ENCODE measurements at places on chromosomes 1 and 21.

DNA sequence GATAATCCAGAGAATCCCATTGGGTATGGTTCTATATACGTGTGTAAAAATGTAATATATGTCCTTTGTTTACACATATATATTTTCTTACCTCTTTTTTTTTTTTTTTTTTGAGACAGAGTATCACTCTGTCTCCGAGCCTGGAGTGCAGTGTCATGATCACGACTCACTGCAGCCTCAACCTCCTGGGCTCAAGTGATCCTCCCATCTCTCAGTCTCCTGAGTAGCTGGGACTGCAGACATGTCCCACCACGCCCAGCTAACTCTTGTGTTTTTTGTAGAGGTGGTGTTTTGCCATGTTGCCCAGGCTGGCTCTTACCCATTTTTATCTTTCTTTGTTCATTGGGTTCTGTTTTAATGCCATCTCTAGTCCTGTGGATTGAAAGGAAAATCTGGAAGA is 59.5 kb downstream of the ZBTB17 start:
- no peak for DNase-seq

GRCh38 chr1:55448261-55448660 is 233.1 kb upstream of the USP24 start:
- DNase-seq = no peak

DNA sequence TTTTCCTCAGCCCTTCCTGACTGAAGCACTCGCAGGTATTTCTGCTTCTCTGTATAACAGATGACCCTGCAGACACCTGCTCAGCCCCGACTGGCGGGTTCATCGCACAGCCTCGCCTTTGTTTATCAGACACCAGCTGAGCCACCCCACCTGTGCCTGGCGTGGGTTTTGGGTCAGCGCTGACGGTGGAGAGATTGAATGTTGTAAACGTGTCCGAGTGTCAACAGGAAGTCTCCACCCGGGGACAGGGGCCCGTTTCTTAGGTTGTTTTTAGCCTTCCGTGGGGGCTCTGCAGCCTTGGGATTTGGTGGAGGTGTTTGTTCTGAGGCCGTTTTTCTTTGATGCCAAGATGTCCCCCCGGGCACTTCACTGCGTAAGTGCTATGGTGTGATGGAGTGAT is 60.1 kb downstream of the COL18A1 start:
- no peak for DNase-seq

- no peak for DNase-seq
Measured at GRCh38 chr1:78388275-78388674, 102.5 kb upstream of the PTGFR start.

GRCh38 chr1:13585612-13585991 is 2.0 kb downstream of the PDPN start:
- no peak for DNase-seq

DNA sequence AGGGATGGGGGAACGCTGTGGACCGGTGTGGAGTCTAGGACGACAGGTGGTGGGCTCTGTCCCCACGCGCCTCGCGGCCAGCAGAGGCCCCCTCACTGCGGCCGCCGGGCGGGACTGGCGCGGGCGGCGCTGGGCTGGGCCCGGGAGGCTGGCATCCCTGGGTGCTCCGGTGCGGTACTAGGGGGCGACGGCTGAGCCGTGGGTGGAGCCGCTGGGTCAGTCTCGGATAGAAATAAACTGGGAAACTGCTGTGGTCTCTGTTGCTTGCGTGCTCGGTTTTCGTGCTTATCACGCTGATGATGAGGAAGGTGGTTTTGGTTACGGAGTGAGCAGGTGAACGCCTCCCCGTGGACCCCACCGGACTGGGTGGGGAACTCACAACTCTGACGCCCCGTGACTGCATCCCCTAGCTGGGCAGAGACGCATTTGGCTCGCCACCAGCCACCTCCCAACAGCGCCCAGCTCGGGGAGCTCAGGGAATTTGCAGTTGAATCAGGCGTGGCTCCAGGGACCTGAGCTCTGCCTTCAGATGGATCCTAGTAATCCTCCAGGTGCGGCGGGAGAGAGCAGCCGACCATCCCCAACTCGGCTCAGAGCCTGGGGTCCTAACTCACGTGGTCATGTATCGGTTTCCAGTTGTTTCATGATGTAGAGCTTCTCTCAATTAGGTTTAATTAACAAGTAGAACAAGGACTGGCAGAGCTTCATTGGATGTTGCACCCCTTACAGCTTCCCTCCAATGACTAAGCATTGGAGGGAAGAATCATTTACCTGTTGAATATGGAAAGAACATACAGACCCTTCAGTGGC is 32.1 kb downstream of the HSD17B7 start:
- DNase-seq = peak; percentile 6

DNA sequence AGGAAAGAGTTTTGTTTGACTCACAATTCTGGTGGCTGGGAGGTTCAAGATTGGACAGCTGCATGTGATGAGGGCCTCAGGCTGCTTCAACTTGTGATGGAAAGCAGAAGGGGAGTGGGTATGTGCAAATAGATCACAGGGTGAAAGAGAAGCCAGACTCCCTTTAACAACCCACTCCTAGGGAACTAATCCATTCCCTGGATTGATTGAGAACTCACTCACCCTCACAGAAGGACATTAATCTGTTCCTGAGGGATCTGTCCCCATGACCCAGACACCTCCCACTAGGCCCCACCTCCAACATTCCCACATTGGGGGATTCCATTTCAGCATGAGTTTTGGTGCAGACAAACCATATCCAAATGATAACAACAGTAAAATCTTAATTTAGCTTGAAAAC is 25.6 kb downstream of the UBE2T start:
- no peak for DNase-seq

- DNase-seq = no peak
Measured at GRCh38 chr1:20662110-20662475, 924 bp upstream of the DDOST start.

DNA sequence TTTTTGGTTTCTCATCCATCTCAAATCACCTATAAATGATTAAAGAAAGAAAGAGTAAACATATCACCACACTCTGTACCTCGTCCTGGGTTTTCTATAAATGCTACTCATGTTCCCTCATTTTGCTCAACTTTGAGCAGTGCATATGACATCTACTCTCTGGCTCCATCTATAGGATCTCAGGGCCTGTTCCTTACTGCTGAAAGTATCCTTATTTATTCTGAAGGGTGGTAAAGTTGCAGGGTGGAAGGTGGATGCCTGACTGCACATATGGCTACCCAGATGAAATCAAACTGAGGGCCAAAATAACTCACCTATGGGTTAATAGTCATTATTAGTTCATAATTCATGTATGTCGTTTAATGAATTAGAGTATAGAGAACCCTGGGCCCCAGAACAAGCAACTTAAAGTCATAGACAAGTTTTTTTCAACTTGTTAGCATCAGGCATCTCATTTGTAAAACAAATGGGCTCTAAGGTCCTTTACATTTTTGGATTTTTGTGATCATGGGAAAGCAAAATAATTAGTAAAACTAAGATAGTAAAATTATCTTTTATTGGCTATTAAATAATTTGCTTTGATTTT is 46.5 kb downstream of the NCF2 start:
- DNase-seq = no peak

- DNase-seq = no peak
Measured at GRCh38 chr1:208233546-208233945, 10.6 kb downstream of the PLXNA2 start.

Measured in stimulated activated CD4-positive, alpha-beta T cell treated with anti-CD3 and anti-CD28 coated beads, Interleukin-15, amount 100 ng/mL, for 24 hours (primary cell).